ENCODE measurements at places on chromosomes 3 and 15.

- peak; percentile 89 for DNase-seq
Measured at GRCh38 chr3:12556690-12557472, at the start of gene MKRN2. TSS of gene MKRN2 (plus strand) at chr3:12557087. CDS start at chr3:12557151, 64 bp downstream.

DNA sequence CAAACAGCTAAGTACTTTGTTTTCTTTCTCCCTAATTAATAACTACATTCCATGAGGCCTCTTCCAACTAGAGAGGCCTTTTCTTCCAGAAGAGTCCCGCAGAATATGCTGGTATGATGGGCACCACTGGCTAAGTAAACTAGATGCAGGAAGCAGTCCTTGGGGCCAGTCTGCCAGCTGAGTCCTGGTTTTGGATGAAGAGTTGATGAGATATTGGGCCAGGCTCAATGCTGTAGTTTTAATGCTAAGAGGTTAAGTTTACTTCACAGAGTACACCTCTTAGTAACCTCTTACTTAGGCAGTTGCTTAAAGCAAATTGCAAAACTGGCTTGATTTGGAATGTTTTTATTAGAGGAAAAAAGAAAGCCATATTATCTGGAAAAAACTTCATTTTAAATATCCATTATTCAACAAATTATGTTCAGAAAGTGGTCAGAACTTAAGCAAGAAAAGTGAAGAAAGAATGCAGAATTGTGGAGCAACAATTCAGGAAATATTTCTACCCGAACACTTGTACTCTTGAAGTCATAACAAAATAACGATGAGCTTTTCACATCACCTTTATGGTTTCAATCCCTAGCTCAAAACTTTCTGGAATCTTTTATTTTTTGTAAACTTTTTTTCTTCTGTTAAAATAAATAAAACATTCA lies 178.4 kb upstream of the CDIN1 start:
- no peak for DNase-seq

GRCh38 chr3:71172189-71172588 lies 411.3 kb downstream of the FOXP1 start:
- DNase-seq: no peak

DNA sequence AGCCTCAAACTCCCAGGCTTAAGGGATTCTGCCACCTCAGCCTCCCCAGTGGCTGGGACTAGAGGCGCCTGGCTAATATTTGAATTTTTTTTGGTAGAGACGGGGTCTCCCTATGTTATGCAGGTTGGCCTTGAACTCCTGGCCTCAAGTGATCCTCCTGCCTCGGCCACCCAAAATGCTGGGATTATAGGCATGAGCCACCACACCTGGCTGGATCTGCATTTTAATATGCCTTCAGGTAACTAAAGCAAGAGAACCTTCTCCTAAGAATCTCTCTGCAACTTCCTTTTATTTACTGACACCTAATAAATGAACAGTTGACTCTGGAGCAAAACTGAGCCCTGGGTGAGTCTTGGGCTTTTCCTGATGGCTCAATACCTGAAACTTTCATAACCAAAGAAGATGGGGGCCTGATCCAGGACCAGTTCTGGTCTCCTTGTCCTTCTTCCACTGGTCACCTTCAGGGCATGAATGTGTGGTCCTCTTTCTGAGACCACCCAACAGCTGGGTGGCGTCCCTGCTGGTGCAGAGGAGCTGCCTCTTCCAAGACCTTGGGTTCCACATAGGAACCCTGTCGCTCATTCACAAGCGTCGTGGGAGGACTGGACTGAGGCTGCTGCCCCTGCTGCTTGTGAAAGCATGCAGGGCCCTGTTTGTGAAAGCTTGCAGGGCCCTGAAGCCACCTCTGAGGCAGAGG lies 28.2 kb downstream of the CCR9 start:
- no peak for DNase-seq

DNA sequence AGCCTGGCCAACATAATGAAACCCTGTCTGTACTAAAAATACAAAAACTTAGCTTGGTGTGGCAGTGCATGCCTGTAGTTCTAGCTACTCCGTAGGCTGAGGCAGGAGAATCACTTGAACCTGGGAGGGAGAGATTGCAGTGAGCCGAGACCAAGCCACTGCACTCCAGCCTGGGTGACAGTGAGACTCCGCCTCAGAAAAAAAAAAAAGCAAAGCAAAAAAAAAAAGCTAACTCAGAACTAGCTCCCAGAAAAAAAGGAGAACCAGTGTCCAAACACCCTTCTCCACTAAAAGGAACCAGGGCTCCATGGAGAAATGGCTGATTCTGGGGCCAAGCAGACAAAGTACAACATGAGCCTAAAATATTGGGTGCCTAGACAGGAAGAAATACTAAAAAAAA lies 16.7 kb upstream of the CRTC3 start:
- no peak for DNase-seq

DNA sequence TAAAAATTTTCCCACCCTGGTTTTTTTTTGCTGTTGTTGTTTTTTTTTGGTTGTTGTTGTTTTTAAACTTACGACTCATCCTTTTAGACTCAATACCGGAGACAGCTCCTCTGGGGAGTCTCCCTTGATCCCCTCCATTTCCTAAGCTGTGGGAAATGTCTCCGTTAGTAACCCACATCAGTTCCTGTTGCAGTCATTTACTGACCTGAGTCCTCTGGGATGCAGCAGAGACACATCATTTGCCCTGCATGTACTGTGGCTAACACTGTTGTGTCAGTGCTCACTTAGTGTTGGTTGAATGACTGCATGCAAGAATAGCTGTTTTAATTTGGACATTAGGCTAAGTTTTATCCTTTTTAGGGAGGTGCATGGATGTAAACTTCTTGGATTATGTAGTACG lies 83.8 kb downstream of the MBNL1 start:
- no peak for DNase-seq

DNA sequence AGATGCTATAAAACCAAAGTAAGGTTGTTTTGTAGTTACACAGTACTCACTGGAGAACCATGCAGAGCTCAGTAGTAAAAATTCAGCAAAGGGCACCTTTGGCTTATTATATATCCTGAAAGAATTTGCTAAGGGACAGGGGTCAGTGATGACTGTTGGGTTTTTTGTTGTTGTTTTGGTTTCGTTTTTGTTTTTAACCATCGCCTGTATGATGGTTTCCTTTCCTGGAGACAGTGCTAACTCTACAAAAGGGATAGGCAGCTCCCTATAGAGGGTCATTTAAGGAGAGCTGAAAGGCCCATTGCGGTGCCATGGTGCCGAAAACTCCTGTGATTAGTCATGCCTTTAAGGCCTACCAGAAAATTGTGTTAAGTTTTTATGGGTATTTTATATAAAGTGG lies 118.2 kb upstream of the GOLIM4 start:
- DNase-seq: no peak

GRCh38 chr3:39388153-39388552 lies 5.0 kb downstream of the SLC25A38 start:
- no peak for DNase-seq

DNA sequence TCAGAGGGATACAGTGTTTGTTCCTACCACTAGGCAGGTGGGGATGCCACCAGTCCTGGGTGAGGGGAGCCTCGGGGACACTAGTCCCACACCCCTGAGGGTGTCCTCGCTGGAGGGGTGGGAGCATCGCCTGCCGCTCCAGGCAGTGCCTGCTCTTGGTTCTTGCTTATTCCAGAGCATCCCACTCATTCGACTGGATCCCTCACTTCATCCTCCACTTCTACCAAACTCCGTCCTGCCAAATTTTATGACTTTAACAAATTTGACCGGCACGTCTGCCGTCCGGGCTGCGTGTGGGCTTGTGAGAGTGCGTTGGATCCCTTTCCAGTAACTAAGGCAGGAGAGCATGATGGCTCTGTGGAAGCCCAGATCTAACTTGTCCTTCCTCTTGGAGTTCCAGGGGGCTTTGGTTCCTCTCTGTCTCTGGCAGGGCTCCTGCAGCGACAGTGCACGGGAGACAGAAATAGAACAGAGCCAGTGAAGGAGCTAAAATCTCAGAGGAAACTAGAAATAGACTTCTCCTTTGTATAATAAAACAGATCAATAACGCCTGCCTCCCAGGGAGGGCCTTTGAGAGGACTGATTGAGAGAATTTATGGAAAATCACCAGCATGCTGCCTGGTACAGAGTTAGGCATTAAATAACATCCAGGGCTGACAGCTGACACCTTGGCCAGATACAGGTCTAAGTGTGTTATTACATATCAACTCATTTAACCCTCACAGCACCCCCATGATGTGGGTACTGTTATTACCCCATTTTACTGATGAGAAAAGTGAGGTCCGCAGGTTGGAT lies 34.5 kb downstream of the MGLL start:
- DNase-seq: no peak

DNA sequence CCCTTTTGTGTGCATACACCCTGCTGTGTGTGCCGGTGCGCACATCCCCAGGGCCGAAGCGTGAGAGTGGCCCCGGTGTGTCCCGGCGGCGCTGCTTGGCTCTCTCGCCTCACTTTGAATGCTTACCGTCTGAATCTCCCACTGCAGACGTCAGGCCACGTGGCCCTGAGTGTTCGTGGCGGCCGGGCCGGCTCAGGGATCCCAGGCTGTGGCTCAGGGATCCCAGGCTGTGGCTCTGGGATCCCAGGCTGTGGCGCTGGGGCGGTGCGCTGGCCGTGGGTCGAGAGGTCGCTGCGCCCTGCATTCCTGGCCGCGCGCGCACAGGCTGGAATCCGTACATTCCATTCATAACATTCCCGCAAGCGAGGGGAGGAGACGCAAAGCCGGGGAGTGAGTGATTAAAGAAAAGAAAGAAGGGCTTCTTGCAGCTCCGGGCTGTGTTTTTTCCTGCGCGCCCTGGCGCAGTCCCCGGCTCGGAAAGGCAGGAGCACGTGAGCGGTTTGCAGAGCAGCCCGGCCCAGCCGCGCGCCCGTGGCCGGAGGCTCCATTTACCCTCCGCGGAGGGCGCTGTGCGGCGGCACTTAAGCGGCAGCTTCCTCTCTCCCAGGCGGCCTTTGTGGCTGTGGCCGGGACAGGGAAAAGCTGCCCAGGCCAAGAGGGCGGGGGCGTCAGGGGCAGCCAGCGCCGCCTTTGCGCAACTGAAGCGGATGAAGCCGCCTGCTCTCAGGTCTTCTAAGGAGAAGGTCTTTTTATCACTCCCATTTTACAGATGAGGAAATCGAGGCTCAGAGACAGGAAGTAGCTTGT lies 87.0 kb upstream of the ALDH1L1 start:
- DNase-seq: no peak

DNA sequence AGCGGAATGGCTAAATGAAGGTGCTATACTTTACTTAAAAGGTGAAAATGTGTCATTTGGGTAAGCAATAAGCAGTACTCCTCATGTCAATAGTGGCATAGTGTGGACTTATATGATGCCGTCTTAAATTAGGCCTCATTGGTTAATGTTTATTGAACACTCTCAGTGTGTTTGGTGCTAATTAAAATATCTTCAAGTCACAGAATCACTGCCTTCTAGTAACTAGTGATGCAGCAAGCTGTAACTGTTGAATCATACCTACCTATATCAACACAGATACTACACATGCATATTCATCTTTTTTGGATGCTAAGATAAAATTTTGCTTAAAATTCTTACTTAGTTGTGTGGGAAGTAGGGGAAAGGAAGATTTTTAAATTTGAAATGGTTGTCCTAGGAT lies 30.7 kb downstream of the ARHGAP31 start:
- no peak for DNase-seq

- no peak for DNase-seq
Measured at GRCh38 chr3:34727700-34728099, 911.6 kb upstream of the ARPP21 start.

DNA sequence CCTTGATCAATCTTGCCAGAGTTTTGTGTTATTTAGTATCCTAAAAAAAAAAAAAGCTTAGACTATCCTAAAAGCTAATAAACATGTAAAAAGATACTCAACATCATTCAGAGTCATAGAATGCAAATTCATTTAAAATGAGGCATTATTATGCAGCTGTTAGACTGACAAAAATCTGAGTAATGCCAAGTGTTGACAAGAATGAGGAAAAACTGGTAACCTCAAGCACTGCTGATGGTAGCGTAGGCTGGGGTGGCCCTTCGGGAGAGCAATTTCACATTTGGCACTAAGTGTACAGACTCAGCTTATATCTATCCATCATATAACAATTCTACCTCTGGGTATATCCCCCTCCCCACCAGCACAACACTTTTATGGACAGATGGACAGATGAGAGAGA lies 280.4 kb downstream of the RAP2B start:
- no peak for DNase-seq

DNA sequence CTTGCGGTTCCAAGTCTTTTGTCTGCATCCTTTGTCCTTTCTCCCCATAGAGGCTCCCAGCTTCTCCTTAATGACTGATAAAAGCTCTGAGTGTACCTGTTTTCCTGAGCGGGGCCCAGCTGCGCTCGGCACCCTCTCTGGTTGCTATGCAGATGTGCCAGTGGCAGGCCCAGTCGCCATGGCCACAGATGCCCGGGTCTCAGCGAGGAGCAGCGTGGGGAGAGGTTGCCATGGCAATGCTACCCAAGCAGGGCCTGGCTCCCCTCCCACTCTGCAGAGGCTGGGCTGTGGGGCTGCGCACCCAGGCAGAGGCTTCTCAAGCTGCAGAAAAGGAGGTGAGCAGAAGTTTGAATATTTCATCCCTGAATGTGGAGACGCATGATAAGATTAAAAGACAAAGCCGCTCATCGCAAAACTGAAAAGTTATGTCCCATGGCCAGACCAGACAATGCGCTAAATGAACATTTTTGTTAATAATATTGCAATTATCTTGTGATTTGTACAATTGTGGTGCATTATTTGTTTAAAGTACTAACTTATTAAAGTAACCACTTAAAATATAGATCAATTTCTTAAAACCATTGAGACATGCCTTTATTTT lies 66.1 kb downstream of the TPRA1 start:
- no peak for DNase-seq

DNA sequence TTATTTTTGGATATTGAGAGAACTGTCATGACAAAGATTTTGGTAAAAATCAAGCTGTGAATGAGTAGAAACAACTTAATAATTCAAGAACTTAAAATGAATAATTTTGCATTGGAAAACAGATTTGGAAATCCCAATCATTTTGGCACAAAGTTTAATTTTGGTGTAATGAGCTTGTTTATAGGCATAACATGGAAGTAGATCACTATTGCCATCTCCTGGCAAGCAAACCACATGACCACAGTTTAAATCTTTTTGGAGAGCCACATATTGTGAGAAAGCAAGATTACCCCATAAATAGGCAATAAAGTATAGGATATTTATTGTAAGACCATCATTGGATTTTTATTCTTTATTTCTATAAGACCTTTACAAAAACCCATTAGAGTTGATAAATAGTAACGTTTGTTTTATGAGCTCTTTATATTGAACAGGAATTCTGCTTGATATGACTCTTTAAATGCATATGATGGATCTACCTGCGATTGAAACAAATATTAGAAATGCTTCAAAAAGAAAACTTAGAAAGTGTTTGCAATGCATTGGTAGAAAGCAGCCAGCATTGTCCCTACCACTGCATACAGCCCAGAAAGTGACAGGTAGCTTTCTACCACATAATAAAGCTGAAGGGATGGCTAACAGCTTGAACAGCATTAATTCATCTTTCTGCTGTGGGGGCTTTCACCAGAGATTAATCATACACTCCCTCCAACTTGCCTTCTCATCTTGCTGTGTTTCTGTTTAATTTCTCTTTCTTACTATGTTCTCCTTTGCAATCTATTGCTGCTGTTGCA lies 766.8 kb downstream of the TBL1XR1 start:
- DNase-seq: no peak

GRCh38 chr15:88385078-88385700 lies 82.0 kb downstream of the MRPL46 start:
- peak; percentile 12 for DNase-seq

- peak; percentile 20 for DNase-seq
Measured at GRCh38 chr15:44633603-44634002, 29.9 kb downstream of the SPG11 start.

- no peak for DNase-seq
Measured at GRCh38 chr15:88835119-88835518, 31.9 kb downstream of the ACAN start.

Measured in stimulated activated naive CD8-positive, alpha-beta T cell treated with anti-CD3 and anti-CD28 coated beads, Interleukin-15, amount 100 ng/mL, for 72 hours (primary cell).